BE2C (cell line): ENCODE measurements at places on chromosomes 4 and X.

DNA sequence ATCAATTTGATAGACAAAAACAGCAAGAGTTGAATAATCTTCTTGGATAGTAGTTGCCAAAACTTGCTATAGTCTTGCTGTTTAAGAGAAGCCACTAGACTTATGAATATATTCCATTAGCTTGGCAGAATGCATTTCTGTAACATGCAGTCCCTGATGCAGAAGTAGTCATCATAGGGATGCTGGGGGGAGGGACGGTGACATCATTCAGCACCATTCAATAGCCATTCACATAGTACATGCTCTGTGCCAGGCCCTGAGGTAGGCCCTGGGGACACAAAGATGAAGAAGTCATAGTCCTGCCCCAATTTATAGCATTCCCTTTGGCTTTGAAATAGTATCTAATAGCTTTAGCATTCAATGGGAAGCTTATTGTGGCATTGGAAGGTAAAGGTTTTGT, 185.5 kb upstream of the AFF2 start:
- DNase-seq: no peak

GRCh38 chr4:182975806-182976205, 58.6 kb upstream of the DCTD start:
- peak; percentile 39 for DNase-seq

GRCh38 chr4:144819591-144819990, 173.6 kb downstream of the HHIP start:
- DNase-seq: no peak

DNA sequence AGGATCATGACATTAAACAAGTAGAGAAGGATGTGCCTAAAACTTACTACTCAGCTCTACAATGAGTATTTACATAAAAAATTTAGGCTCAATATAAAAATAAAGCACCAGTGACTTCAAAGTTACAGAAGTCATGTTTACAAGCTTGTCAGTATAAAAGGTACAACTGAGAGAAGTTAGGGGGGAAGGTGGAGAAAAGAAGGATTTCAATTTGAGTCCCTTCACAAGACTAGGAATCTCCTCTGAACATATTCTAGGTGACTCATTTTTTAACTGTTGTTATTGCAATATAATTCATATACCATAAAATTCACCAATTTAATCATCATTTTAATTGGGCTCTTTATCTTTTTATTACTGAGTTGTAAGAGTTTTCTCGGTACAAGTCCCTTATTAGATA, 26.9 kb downstream of the FRYL start:
- DNase-seq: no peak

GRCh38 chr4:98905839-98906238, 23.1 kb downstream of the EIF4E start:
- DNase-seq: no peak

DNA sequence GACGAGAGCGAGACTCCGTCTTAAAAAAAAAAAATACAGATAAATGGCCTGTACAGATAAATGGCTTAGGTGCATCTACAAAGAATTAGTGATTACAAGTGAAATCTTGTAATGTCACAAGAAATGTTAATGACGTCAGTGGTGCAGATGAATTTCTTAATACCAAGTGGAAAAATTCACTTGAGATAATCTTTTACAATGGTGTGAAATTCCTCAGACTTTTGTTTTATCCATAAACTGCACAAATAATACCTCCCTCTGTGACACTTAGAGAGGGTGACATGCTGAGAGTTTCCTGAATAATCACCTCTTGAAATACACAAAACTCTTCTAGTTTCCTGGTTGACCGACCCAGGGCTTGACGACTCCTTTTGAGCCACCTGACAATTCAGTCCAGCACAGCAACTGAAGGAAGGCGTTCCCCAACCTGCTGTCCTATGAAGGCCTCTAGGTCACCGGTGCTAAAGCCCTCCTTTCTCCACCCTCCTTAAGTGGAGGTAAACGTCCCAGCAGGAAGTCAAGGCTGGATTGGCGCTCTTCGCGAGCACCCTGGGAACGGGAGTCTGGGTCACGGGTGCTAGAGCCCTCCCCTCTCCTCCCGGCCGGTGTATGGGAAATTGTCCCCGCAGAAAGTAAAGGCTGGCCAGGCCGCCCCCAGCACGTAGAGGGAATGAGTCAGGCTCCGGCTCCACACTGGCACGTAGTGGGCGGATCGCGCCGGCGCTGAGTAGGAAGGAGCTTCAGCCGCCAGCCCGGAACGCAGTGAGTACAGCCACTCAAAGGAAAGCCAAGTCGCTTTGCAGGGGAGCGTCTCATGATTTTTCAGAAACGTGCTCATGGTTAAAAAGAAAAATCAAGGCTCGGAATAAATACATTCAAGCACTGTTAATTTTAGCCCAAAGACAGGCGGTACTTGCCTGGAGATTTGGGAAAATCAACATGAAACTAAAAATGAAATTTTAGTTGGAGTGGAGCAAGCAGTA, at the start of gene TMEM144:
Gene TMEM144, plus strand, starts transcription at position 662 of the 983 bp plus-strand sequence. CDS start 2,182 bp downstream, outside the sequence.
- peak; percentile 62 for DNase-seq

DNA sequence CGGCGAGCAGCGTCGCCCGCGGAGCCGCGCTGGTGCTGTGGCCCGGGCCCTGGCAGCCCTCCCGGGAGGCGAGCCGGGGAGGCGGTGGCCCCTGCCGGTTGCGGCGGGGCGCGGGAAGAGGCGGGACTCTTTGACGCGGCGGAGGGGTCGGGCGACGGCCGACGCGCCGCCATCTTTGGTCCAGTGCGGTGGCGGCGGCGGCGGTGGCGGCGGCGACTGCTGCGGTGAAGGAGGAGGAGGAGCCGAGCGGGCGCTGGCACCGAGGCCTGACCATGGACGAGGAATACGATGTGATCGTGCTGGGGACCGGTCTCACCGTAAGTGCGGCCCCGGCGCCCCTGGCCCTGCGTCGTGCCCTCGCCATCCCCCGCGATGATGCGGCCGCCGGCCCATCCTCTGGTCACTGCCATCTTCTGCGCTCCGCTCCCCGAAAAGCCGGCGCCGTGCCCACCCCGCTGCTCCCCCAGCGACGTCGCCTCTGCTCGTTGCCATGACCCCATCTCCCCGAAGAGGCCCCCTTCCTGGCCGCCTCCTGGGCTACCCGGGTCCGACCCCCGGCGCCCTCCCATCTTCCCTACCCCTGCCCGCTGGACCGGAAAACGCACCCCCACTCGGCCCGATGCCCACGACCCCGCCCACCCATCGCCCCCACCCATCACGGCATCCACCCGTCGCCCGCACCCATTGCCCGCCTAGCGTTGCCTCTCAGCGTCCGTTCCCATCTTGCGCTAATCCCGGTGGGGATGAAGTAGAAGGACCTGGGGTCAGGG, at the start of gene GDI1:
Gene GDI1, plus strand, starts transcription at position 172 of the 770 bp plus-strand sequence. Its CDS starts 101 bp downstream, at position 273.
- DNase-seq: peak; percentile 72

DNA sequence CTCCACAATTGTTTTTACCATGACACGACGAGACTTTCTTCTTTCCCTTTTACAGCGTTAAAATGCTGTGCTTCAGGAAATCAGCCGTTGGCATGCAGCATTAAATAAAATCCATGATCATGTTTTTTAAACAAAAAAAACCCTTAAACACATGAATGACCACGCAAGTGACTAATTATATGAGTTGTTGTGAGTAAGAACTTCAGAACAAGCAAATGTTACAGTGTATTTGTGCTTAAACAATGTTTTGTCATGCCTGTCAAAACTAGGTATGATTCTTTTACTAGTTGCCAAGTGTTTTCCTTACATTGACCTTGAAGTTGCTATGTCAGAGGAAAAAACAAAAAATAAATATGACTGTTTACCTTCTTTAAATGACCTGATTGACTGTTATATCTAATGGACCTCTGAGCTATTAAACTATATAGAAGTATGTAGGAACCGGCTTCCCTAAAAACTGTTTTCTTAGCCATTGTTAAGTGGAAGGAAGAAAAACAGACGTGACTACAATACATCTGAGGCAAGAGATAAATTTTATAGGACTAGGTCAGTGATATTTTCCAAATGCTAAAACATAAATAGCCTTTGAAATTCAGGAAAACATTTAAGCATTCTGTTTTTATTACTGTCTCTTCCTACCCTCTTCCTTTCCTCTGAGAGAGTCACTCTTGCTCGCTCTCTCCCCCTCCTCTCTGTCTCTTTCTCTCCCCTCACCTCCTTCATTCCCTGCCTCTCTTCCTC, 197.1 kb downstream of the PALLD start:
- DNase-seq: no peak

- no peak for DNase-seq
Observed at GRCh38 chr4:150769845-150770244, 187.9 kb downstream of the MAB21L2 start.

DNA sequence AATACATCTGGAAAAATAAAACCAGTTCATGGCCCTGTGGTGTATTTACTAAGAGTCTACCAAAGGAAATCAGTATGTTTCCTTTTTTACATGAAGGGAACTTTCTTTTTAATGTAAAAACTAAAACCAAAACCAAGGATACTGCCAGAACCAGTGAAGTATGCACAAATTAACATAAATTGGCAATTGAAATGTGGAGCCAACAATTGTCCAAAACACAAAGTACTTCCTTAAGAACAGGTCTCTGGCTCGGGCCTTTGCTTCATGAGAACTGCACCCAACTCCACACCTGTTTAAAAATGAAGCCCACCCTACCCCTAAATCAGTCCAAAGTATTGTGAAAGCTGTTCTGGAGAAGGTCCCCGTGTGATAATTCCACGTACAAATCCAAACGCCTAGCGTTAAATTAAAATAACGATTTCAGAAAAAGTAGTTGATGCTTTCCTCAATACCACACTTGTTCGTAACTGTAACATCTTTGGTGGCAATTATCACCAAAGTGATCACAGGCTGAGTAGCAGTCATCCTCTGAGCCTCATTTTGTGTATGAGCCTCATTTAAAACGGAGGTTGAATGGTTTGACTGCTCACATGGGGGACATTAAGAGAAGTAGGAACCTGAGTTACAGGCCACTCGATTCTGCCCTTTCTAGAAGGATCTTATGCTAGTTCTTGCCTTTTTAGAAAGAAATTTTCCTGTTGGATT, 93.0 kb downstream of the GEMIN8 start:
- no peak for DNase-seq

- DNase-seq: no peak
Observed at GRCh38 chr4:108852691-108853090, 89.8 kb upstream of the ETNPPL start.

DNA sequence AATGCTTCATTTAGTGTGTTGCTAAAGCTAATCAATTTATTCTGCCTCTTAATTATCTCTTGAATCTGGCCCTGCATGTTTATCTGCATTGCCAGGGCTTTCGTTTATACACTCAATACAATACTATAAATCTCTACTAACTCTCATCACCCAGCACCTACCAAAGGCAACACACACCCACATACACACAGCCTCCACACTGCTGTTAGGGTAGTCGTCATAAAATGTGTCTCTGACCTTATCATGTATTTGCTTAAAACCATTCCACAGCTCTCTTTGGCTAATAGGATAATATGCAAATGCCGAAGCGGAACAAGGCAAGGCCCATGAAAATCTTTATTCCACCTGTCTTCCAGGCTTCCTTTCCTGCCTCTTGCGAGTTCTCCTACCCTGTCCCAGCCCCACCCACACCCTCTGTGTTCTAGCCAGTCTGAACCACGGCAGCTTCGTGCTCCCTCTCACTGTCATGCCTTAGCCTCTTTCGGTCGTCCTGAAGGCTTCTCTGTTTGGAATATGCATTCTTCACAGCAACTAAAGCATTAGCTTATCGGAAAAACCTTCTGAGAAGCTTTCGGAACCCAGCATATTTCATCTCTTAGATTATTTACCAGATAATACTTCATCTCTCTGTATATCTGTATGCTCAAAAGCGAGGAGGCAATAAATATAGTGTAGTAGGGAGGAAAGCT, 333.5 kb downstream of the TENM3 start:
- DNase-seq: peak; percentile 29

GRCh38 chrX:128891554-128891953, 631.7 kb downstream of the SMARCA1 start:
- no peak for DNase-seq

DNA sequence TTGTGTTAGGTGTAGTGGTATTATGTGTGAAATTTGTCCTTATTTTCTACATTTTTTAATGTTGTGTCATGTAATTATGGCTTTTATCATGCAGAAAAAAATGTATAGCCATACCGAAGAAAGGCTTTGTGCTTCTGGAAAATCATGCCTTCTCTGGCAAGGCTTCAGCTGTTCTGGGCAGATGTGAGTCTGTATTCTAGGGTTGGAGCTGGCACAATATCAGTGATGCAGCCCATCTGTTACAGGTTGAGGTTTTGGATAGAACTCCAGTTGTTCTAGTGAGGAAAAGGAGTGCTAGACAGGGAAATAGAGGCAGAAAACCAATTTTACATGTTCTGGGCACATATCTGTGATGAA, 44.8 kb upstream of the PRSS12 start:
- no peak for DNase-seq

DNA sequence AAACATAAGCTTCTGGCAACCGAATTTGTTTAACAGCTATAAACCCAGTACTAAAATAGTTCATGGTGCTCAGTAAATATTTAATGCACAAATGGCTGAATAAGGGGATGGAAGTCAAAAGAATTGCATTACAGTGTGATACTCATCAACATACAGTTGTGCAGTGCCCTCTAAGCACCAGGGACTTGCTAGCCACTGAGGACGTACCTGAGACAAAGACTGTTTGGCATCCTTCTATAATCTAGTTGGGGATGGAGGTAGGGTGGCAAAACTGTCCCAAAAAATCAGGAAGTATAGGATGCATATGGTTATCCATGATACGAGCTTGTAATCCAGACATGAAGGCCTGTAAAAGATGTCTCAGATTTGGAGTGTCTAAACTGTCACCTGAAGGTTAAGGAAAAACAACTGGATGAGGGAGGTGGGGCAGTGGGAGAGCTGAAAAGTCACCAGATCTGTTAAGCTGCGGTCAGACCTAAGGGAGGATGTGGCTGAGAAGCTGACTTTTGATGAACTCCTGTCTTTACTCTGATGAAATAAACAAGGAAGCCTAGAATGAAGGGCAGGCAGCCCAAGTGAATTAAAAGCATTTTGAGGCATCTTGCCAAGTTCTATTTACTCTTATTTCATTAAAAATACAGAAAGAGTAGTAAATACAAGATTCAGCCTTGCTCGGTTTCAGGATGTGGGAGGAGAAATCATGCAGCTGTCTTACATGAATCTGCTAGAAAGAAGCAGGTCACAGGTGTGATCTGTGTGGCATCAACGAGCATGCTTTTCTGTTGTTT, 12.0 kb upstream of the CD38 start:
- no peak for DNase-seq

GRCh38 chrX:154443479-154443910, 446 bp upstream of the FAM50A start:
- no peak for DNase-seq
